Glutamatergic neuron (in vitro differentiated cells): ENCODE measurements at places on chromosomes 11 and 22.

DNA sequence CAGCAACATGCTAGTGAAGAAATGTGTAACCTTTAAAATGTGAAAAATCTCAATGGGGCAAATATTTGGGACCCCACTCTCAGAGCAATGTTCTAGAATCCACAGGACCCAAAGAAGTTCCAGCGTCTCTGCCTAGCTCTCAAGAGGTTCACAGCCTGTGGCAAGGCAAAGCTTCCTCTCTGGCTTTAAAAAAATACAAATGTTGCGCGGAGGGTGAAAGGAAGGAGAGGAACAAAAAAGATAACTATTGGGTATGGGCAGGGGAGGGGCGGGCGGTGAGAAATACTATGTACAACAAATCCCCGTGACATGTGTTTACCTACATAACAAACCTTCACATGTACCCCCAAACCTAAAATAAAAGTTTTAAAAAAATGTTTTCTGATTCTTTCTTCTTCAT lies 53.6 kb downstream of the PITPNB start:
- DNase-seq = no peak
- H3K4me3 ChIP-seq = no peak overlapping the region
- H3K27ac ChIP-seq = no peak overlapping the region
- H3K4me1 ChIP-seq = peaks cover 1% of the 10 kb centered on the region

DNA sequence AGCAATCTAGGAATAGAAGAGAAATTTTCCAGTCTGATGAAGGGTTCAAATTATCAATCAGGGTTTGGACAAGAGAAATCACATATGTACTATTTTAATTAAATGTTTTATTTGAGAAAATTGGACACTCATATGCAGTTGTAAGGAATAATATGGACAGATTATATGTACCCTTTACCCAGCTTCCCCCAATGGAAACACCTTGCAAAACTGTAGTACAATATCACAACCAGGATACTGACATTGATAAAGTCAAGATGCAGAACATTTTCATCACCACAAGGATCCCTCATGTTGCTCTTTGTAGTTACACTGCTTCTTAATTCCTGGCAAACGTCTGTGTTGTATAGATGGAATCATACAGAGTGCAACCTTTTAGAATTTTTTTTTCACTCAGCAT lies 1.4 kb upstream of the LIPT2 start:
- peaks cover 4% of the 10 kb centered on the region for H3K4me1 ChIP-seq
- H3K27me3 ChIP-seq = peaks cover 4% of the 10 kb centered on the region
- H3K27ac ChIP-seq = no peak overlapping the region
- peaks cover 4% of the 10 kb centered on the region for H3K36me3 ChIP-seq
- H3K4me3 ChIP-seq = no peak overlapping the region
- DNase-seq = no peak

DNA sequence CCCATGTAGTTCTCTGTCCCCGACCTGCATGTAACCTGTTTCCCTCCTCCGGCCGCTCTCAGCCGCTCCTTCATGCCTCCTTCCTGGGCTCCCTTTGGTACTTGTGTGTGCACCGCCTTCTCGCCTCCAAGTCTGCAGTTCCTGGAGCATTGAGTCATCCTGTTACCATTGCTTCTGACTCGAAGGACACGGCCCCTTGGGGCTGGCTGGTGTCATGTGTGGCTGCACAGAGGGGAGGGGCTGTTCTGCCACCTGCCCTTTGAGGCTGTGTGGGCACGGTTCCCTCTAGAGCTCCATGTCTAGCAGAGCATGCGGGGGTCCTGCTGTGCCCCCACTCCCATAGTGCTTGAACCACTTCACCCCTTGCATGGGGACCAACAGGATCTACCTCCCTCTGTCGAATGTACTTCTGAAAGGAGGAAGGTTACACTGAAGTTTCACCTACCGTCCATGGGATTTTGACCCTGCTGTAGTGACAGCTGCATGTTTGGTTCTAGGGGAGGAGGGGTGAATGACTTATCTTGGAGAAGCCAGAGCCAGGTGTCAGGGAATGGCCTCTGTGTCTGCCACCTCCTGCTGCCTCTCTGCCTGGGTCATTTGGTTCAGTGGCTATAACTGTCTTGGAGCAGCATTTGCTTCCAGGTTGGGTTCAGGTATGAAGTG lies 39.6 kb downstream of the BCR start:
- peak overlapping the region; percentile 82 for H3K4me3 ChIP-seq
- peaks cover 92% of the 10 kb centered on the region for H3K4me1 ChIP-seq
- peak overlapping the region; percentile 96 for H3K27ac ChIP-seq
- peak; percentile 66 for DNase-seq

- peaks cover 32% of the 10 kb centered on the region for H3K4me1 ChIP-seq
- no peak overlapping the region for H3K27ac ChIP-seq
- no peaks in the 10 kb centered on the region for H3K36me3 ChIP-seq
- DNase-seq = no peak
- H3K4me3 ChIP-seq = no peak overlapping the region
- peaks cover 4% of the 10 kb centered on the region for H3K27me3 ChIP-seq
These were observed 163.6 kb upstream of the B3GAT1 start for GRCh38 chr11:134575504-134576230.

GRCh38 chr11:123738374-123738773 lies 3.1 kb downstream of the ZNF202 start:
- peaks cover 8% of the 10 kb centered on the region for H3K27me3 ChIP-seq
- no peak overlapping the region for H3K27ac ChIP-seq
- peaks cover 21% of the 10 kb centered on the region for H3K4me1 ChIP-seq
- peaks cover 23% of the 10 kb centered on the region for H3K36me3 ChIP-seq
- DNase-seq = no peak
- H3K4me3 ChIP-seq = no peak overlapping the region

DNA sequence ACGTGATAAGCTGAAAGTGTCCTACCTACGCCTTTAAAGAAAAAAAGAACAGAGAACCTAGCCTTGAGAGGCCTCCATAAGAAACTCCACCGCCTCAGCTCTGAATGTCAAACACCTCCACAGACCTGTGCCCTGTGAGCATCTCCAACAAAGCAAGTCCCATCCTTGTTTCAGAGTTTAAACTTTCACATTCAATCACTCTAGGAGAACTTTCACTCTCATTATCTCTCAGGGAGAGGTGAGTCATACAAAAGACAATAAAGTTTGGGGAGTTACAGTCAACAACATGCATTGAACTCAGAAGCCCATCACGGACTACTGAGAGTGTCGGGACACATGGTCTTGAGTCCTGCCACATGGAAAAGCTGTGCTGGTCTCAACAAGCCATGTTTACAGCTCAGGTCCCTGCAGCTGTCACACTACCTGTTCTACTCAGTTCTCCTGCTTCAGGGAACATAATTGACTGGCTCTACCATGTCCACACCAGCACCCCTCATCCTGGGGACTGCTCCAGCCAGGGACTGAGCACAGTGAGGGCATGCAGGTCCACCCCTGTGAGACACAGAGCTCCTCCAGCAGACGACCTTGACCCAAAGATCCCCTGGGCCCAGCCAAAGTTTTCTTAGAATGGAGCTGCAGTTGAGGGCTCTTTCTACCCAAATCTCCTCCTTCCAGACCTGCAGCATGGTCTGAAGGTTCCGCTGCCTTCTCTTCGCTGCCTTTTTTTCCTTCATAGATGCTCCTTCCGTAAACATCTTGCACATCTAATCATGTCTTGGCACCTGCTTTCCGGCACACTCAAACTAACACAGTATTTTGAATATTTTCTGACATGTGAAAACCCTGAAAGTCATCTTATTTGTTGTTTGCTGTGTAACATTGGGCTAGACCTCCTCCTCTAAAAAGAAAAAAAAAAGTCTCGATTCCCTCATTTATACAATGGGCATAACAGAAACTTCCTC lies 114.9 kb downstream of the ETS1 start:
- no peak overlapping the region for H3K4me3 ChIP-seq
- no peaks in the 10 kb centered on the region for H3K27me3 ChIP-seq
- no peaks in the 10 kb centered on the region for H3K4me1 ChIP-seq
- no peak for DNase-seq

DNA sequence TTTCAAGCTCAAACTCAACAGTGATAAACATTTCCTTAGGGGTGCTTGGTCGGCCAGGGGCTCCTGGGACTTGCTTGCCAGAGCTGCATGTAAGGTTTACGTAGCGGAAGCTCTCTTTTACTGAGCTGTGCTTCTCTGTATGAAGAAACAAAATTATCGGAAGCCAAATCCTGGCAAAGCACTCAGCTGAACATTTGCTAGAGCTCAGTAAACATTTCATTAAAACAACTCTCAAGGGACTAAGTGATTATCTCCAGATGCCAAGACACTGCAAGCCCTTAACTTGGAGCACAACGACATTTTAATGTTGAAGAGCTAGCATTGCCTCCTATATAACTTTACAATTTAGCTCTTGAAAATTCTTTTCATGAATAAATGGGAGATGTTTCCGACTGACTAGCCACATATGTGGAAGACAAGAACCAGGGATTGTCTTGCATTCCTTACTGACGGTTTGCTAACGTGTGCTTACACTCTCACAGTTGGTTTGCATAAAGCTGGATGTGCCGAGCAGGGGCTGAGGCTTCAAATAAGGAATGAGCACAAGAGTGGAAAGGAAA lies 43.4 kb downstream of the SCUBE2 start:
- DNase-seq = no peak
- no peak overlapping the region for H3K4me3 ChIP-seq
- no peaks in the 10 kb centered on the region for H3K36me3 ChIP-seq
- H3K4me1 ChIP-seq = peaks cover 16% of the 10 kb centered on the region

DNA sequence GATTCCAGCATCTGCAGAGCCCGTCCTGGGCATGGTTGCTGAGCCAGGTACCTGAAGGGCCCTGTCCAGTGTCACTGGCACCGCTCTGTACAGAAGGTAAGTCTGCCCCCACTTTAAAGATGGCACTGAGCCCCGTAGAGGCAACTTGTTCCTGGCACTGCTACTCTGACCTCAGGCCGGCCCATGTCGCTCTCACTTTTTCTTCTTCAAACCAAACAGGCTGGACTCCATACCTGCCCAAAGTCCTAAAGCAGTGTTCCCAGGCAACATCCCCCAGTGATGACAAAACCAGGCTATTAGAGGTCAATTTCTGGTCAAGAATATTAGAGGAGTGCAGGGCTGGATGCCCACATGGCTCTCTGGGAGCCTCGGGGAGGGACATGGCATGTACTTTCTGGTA lies 46.6 kb upstream of the TTLL12 start:
- H3K27me3 ChIP-seq = peaks cover 2% of the 10 kb centered on the region
- H3K27ac ChIP-seq = no peak overlapping the region

GRCh38 chr11:70151671-70152070 lies 51.4 kb upstream of the FADD start:
- H3K4me1 ChIP-seq = no peaks in the 10 kb centered on the region
- H3K36me3 ChIP-seq = no peaks in the 10 kb centered on the region
- DNase-seq = no peak
- peaks cover 1% of the 10 kb centered on the region for H3K27me3 ChIP-seq
- H3K4me3 ChIP-seq = no peak overlapping the region

- no peak overlapping the region for H3K27ac ChIP-seq
- no peak for DNase-seq
- peaks cover 6% of the 10 kb centered on the region for H3K27me3 ChIP-seq
- no peaks in the 10 kb centered on the region for H3K36me3 ChIP-seq
- no peak overlapping the region for H3K4me3 ChIP-seq
- peaks cover 1% of the 10 kb centered on the region for H3K4me1 ChIP-seq
These were observed 3.4 kb downstream of the EMID1 start for GRCh38 chr22:29208879-29209623.

DNA sequence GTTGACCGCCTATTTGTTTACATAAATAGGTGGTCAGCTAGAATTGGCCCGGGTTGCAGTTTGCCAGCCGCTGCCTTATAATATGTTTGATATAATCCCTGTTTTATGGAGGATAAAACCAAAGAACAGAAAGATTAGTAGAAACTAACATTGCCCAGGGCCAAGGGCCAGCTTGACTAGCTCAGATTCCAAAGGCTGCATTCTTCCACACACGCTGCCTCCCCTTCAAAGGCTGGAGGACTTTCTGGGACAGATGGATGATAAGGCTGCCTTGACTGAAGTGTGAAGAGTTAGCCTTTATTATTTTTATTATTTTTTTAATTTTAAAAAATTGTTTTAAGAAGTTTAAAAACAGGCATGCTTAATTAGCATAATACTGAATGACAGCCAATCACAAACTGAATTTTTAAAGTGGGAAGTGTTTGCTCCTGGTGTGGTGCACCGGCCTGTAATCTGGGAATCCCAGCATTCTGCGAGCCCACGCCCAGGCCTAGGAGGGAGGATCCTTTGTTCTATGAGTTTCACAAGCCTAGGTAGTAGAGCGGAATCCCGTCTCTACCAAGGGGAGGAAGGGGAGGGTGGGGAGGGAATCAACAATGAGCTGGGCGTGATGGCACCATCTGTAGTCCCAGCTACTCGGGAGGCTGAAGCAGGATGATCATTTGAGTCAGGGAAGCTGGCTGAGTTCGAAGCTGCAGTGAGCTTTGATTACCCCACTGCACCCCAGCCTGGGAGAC lies 114.9 kb downstream of the NAV2 start:
- no peak overlapping the region for H3K27ac ChIP-seq
- H3K4me1 ChIP-seq = peaks cover 36% of the 10 kb centered on the region
- peaks cover 12% of the 10 kb centered on the region for H3K27me3 ChIP-seq
- peak; percentile 30 for DNase-seq
- H3K4me3 ChIP-seq = no peak overlapping the region
